ENCODE measurements at places on chromosomes 2 and 18.
A peak's percentile ranks its signal among the peaks of the same experiment; 100 is the strongest.

- no peak for DNase-seq
These were observed 98.0 kb downstream of the ADCYAP1 start for GRCh38 chr18:1002653-1003178.

DNA sequence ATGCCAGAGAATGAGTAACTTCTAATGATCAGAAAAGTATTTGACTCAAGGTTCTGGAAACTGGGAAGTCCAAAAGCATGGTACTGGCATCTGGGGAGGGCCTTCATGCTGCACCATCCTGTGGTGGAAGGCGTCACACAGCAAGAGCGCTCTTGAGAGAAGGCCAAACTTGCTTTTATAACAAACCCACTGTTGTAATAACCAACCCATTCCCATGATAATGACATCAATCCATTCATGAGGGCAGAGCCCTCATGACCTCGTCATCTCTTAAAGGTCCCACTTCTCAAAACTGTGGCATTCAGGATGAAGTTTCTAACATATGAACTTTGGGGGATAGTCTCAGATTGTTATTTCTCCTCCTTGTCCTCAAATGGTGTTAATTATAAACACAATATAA is 67.8 kb downstream of the COA5 start:
- DNase-seq: no peak

- DNase-seq: no peak
These were observed 82.3 kb downstream of the FAM117B start for GRCh38 chr2:202716953-202717597.

DNA sequence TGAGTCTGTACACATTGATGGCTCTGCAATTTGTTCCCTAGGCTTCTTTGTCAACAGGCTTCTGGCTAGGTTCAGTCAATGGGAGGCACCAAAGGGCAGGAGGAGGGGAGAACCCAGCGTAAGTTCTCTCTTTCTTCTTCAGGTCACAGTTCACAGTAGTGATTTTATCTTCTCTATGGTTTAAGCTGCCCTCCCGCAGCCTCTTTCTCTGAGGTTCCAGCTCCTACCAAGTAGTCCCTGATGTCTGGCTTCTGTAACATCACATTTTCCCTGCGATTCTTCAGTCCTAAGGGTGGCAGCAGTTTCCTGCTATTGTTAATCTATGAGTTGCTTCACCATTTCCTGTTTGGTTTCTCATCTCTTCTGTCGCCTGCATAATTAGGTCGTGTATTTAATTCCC is 107.4 kb downstream of the CPO start:
- DNase-seq: peak; percentile 21

GRCh38 chr18:25983730-25984129 is 106.7 kb downstream of the SS18 start:
- DNase-seq: no peak

GRCh38 chr2:73907840-73908452 is 15.1 kb downstream of the ACTG2 start:
- DNase-seq: peak; percentile 30

DNA sequence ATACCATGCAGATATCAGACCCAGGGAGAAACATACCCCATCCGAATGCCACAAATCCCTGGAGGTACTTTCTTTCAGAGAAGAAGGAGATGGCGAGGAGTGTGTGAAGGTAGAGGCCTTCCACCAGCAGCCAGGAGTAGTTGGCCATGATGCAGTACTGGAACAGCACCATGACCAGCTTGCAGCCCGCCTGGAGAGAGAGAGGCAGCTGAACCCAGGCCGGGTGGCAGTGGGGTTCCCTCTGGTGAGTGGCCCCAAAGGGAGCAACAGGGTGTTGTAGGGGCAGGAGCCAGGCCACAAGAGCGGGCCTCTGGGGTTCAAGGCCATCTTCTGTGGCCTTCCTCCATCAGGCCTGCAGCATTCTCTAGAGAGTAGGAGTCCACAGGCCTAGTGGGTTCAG is 30.2 kb downstream of the TMEM37 start:
- no peak for DNase-seq

GRCh38 chr2:182142062-182142461 is 156.4 kb downstream of the PPP1R1C start:
- no peak for DNase-seq

DNA sequence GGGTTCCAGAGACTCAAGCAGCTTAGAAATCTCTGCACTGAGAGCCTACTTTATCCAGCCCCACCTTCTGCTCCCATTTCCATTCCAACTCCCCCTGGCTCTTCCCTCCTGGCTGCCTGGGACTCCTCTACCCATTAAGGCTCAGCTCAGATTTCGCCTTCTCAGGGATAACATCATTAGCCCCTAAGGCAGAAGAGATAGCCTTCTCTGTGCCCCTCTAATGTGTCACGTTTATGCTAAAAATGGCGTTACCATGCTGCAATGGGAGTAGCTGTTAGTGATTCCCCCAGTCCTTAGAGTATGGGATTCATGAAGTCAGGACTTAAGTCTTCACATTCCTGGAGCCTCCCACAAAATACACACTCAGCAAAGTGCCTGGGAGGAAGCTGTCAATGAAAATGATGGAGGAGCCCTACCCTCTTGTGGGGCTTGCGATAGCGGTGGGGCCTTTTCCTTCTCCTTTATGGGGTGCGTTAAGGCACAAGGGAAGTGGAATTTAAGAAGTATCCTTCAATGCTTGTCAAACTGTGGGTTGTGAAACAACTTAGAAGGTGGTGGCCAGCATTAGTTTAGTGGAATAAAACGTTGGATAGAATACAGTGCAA is 144.7 kb upstream of the COPS8 start:
- no peak for DNase-seq

DNA sequence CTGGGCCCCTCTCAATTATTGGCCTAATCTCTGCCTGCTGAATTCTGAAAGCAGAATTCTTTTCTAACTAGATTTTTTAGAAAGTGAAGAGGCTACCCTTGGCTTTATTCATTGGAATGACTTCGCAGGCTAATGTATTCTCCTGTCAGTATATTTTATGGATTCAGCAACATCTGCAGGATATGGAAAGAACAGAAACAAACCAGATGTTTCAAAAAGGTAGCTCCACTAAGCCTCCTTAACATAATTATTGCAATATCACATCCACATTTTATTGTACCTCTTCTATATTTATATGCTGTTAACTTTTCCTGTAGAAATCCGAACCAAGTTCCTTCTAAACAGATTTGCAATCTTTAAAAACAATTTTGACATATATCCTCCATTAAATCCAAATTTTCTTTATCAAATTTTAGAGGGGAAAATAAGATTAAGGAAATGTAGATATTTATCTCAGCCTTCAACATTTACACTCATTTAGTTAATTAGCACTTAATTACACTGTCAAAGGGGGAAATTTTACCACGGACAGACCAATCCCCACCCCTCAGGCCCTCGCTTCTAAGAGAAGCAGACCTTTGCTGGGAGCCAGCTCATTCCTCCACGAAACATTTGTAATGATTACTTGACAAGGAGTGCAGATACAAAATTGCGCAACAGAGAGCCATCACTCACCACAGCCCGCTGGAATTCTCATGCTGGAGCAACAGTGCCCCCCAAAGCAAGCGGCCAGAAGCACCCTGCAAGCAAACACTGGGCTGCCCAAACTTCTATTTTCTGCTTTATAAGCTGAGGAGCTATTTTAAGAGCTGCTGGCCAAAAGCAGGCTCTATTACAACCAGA is 253.4 kb downstream of the ETAA1 start:
- DNase-seq: no peak

DNA sequence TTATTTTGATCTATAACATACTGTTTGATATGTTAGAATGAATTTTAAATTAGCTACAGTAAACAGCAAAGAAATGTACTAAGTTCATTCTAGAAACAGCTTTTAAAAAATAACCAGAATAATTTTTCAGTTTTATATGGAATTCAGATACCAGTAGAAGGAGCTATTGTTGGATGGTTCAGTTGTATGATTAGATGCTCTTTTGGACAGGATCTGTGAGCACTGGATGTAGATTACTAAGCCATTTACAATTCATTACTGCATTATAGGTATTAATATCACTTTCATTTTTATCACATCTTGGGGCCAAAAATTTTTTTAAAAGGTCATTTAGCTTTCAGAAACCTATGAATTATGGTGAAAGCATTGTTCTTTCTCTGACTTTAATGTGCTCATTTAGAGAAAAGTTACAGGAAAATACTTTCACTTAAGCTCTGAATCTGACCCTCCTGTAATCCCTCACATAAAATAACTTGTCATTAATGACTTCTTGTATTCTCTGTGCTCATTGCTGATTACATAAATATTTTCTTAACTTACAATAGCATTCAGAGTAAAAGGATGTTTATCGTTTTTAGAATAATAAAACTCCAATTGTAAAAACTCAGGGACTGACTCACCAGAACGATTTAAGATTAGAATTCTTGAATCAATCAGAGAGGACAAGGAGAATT is 750.2 kb downstream of the SLC4A3 start:
- DNase-seq: no peak

DNA sequence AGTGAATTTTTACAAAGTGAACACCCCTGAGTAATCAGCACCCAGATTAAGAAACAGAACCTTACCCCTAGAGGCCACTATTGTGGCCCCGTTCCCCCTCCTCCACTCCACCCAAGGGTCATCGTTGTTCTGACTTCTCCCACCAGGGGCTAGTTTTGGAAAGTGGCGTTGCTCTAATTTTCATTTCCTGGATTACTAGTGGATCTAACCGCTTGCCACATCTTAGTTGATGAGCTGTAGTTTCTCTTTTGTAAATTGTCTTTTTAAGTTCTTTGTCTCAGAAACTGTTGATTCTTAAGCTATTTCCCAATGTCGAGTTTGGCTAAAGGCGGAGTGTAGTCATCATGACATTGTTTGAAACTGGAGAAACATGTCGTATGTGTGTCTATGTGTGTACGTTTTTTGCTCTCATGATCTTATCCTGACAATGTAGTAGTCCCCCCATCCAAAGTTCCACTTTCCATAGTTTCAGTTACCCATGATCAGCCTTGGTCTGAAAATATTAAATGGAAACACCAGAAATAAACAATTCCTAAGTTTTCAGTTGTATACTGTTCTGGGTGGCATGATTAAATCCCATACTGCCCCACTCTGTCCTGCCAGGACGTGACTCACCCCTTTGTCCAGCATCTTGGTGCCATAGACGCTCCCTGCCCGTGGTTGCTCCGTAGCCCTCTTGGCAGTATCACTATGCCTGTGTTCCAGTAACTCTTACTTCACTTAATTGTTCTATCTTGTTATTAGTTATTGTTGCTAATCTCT is 71.0 kb upstream of the SP3 start:
- DNase-seq: no peak

GRCh38 chr2:99509387-99509786 is 19.6 kb upstream of the REV1 start:
- DNase-seq: no peak

DNA sequence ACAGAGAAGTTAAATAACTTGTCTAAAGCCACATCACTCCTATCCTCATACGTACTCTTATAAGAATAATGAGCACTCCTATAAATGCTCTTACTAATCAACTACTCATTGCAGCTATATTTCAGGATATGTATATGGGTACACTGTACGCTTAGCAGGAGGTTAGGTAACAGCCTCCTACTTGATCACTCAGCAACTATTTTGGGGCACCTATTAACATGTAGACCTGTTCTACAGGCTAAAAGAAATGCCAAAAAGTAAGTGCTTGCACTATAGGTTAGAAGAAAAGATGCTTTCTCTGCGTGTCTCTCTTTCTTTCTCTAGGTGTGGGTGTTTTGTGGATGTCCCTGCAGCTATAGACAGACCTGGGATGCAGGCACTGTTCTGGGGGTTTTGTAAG is 83.1 kb downstream of the TMEM182 start:
- DNase-seq: no peak

DNA sequence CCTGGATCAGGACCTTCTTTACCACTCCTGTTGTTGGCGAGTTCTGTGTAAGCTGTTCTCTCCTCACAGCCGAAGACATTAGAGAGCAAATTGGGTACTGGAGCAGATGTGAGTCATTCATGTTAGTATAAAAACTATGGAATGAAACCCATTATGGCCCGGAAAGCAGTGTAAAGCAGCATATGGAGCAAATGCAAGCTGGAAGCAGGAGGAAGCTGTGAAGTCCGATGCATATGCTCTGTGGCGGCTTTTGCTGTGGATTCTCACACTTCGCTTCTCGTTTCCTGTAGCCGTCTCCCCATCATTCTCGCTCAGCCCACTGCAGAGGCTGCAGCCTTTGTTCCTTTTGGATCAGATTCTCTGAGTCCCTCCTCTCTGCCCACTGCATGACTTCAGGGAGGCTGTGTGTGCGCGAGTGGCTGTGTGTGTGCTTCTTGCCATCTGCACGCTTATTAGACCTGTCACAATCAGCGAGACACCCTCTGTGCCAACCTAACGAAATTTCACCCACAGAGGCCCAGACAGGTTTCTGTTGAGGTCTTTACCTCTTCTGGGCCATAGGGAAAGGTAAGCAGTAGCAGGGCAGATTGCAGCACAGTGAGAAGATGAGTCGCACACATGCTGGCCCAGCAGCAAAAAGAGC is 3.3 kb upstream of the GALNT14 start:
- DNase-seq: no peak

DNA sequence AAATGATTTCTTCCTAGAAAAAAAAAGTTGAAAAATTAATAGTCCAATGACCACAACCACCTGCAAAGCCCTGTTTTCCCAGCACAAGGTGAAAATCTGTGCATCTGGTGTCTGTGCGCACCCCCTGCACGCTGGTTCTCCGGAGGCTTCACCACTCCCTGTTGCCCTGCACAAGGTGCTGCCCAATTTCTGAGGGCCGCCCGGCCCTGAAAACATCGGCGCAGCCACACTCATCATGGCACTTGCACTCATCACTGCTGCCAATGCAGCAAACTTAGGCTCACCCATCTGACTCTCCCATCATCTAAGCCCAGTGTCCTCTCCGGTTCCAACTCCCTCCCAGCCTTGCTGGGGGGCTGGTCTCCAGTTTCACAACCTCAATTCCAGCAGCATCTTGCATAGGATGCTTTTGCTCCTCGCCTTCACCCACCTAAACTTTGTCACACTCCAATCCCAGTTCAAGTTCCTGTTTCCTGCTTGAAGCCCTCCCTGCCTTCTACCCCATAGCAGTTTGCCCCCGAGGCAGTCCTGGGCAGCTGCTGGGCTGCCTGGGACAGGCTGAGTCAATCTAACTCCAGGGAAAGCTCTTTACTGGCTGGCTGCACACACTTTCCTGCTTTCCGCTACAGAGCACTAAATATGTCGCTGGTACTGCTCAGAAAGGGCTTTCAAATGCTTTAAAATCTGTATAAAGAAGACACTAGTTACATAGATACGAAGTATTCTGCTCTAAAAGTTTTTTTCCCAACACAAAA is 522.5 kb upstream of the ID2 start:
- DNase-seq: no peak

DNA sequence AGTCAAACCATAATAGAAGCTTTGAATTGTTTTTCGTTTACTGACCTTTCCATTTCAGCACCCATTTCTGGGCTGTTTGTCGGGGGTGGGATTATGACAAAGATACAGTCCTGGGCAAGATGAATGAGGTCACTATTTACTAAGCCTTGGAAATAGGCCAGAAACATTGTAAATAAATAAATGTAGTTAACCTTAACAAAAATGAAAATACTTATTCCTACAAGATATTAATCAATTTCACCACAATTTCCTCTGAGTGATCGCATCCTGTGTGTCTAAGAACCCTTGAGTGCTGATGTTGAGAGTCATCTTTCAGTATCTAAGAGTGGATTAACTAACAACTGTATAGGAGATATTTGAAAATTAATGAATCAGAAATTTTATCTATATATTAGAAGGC is 14.0 kb downstream of the ITGA4 start:
- DNase-seq: no peak
